NCI-H524 (cell line): ENCODE measurements at places on chromosomes 7 and 10.

DNA sequence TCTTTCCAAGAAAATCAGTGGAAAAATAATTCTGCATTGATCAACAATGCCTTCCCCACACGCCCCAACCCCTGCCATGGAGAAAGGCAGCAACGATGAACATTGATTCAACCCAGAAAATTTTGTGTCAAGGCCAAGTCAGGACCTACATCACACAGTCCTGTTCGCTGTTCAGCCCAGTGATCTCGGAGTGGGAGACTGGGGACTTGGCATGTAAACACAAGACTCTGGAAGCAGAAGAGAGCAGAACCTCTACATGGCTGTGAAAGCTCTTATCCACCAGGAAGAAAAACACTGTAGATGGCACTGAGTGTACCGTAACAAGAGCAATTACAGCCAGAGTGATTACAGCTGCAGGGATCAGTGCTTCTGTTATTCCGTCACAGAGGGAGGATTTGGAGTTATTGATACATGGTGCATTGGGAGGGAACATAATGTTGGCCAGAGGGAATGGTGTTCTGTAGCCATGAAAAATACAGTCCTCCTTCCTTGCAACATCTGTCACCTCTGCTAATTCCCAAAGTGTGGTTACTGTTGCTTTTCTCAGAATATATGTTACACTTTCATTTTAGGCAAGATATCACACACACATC is 136.6 kb downstream of the IQUB start:
- DNase-seq = no peak

DNA sequence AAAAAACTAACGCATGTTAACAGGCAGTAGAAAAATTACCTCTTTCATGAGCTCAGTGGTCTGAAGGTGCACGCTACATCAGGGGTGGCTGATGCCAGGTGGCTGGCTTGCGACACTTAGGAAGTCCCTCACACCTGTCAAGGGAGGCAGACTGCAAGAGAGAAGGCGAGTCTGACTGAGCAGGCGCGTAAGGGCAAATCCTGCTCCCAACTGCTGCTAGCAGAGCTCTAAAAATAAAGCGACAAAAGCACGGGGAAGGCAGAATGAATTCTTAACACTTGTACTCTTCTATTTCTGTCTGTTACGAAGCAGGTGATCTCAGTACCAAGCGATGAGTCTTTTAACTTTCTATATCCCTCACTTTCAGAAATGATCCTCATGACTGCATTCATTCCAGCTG is 33.1 kb downstream of the CACNA2D1 start:
- peak; percentile 75 for DNase-seq

DNA sequence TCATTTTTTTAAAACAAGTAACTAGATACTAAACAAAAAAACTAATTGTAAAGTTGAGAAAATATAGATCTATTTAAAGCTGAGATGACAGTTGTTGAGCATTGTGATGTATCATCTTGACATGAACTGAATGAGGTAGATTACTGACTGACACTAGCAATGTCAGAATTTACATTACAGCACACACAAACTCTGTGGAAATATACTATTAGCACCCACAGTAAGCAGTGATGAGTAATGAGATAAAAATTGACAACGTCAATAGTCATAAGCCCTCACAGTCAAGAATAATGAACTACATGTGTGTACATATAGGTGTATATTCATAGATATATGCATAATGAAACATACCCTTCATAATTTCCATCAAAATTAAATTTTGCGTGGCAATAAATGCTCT is 368.4 kb downstream of the TFEC start:
- DNase-seq = no peak

GRCh38 chr7:36946401-36946739 is 222.1 kb upstream of the AOAH start:
- no peak for DNase-seq

DNA sequence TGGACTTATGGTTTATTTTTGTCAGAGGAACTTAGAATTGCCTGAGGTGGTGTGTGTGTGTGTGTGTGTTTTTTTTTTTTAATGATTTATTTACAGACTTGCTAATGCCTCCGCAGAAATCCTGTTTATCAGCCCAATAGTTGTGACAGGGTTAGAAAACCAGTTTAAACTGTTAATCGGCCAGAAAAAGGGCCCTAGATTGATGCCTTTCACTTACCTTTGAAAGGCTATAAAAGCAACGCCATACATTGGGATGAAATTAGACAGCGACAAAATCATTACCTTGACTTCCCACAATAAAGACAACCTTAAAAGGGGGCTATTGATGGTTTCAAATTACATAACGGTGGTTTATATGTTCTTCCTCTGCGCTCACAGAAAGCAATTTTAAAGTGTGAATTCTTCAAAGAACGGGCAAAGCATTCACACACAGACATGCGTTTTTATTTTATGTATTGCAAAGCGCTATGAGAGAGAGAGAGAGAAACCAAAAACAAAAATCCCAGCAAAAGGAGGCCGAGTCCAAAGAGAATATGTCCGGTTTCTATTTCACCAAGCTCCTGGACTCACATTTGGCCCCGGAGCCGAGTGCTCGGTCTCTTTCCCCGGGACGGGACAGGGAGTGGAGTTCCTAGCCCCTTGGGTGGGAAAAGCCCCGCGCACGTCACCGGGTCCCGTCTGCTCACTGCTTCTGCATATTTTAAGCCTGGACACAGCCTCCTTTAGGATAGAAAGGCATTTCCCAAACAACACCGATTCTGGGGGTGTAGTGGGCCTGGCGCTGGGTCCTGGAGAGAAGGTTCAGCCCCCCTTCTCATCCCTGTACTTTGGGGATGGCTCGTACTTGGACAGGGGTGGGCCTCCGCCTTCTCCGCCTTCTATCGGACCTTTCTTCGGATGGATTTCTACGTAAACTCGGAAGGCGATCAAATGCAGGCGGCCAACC is 26.8 kb upstream of the VAX1 start:
- no peak for DNase-seq

DNA sequence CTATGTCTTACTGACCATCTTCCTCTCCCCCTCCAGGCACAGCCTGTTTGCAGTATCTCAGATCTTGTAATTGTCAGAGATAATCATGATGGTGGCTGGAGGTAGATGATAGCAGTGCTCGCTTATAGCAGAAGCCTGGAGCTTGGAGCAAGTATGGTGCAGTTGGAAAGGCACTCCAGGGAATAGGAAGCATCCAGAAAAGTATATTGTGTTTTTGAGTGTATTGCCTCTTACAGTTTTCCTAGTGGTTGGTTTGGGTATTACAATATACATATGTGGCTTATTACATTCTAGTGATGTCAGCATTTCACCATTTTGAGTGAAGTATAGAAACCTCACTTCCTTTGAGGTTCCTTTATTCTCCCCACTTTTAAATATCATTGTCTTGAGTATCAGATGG is 101.5 kb downstream of the STK31 start:
- DNase-seq = no peak

DNA sequence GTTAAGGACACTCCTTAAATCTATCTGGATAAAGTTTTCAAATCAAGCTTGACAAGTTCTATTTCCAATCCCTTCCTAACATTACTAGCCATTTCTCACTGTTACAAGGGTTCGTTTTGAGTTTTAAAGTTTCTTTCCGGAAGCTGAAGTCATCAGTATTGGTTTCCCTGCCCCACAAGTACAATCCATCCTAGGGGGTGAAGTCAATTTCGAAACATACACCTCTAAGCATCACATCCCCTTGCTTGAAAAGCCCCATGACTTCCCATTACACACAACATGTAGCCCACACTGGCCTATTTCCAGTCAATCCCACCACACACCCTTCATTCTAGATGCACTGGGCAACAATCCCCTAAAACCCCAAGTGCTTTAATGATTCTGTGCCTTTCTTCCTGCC is 13.0 kb downstream of the DPY19L1 start:
- no peak for DNase-seq

DNA sequence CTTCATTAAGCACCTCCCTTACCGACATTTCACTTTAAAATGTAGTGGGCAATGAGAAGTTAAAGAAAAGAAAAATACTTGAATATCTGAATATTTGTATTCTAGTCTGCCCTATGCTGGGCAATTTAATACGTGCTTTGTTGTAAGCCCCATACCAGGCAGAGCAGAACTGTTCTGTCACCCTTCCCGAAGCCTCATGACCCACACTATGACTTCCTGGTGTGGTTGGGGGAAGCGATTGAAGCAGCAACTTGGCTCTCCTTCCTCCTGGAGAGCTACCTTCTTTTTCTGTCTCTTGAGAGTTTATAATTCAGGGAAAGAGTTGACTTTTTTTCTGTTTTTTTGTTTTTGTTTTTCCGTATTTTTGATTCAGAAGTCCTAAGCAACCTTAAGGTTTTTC is 243.7 kb downstream of the INHBA start:
- DNase-seq = no peak

DNA sequence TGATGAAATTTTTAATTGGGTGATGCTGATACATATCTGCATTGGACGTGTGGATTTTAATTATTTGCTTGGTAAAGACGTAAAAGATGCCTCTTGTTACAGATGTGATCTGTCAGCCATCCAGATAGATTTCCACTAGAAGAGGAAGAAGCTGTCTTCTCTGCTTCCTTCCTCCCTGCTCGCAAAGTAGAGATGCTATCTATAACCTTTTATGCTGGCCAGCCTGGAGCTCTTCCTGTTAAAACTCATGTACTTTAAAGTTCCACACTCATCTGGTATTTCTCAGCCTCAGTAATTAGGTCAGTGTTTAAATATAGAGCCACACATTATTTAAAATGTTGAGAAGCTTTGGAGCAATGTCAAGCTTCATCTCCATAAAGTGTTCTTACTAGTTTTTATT is 51.2 kb upstream of the TMEM229A start:
- no peak for DNase-seq

GRCh38 chr10:17316488-17317170 is 88.6 kb downstream of the VIM start:
- DNase-seq = no peak

DNA sequence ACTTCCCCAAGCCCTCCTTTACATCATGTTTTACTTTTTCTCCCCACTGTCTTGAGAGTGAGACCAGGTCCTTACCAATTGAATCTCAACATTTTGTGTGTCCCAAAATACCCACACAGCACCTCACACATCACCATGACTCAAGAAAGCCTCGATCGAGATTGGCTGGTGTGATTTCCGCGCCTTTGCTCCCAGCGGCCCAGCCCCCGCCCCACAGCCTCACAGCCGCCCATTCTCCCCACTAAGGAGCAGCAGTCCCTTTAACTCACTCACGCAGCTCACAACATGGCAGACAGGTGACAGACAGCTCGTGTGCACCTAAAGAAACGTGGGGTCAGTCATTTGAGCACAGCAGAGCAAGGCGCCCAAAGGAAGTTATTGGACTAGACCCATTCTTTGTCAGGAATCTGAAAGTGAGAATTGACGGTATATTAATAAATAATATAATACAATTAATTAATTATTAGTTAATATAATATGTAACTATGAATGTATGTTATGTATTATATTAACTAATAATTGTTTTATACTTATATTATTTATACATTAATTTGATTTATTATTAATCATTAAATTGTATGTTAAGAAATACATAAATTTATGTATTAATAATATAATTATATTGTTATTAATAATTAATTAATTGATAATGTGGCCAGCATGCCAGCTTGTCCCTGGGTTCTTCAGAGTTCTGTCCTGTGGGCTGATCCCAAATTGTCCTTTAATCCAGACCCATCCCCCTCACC is 204.9 kb upstream of the RNF32 start:
- no peak for DNase-seq

GRCh38 chr7:99619571-99620130 is 2.9 kb downstream of the ZSCAN25 start:
- no peak for DNase-seq

GRCh38 chr10:126061526-126061925 is 165.2 kb downstream of the FANK1 start:
- DNase-seq = no peak

GRCh38 chr7:52961084-52961483 is 74.3 kb upstream of the POM121L12 start:
- no peak for DNase-seq

DNA sequence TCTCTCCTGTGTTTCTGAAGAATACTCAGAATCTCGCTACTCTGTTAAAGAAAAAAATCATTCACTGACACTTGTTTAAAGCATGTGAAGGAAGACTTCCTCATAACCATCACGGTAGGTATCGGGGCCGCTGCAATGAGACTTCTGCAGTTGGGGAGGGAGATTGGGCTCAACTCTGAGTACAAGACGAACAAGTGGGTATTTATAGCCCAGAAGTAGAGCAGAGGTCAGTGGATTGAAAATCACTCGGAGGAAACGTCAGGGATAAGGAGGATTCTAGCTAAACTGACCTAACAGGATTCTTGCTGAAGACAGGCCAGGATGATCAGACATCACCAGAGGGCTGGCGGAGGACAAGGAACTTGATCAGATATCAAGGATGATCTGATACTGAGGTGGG is 33.3 kb downstream of the ITPRIP start:
- no peak for DNase-seq

DNA sequence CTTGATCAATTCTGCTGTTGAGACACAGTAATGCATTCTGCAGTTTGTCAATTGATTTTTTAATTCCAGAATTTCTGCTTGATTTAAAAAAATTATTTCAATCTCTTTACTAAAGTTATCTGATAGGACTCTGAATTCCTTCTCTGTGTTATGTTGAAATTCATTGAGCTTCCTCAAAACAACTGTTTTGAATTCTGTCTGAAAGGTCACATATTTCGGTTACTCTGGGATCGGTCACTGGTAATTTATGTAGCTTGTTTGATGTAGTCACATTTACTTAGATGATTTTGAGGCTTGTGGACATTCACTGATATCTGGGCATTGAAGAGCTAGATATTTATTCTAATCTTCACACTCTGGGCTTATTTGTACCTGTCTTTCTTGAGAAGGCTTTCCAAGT is 67.2 kb upstream of the NME8 start:
- DNase-seq = no peak

- DNase-seq = no peak
Observed at GRCh38 chr10:21083861-21084260, 186.8 kb upstream of the NEBL start.

DNA sequence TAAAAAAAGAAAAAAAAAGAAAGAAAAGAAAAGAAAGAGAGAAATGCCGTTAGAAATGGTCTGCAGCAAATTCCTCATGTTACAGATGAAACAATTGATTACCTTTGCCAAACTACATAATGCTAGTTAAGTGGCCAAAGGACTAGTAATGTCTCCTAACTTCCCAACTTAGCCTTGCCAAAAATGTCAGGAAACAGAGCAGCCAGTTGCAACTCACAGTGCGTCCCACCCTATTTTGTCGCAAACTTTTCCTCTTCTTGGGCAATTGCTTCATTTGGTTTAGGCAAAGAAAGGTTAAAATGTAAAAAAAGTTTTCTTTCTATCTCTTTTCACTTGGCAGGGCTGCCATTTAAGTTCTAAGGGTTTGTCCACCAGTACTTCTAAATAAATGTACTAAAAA is 53.1 kb downstream of the APBB1IP start:
- no peak for DNase-seq
